Vagina (tissue), 2 donors: ENCODE measurements at places on chromosomes 6 and 20. TPM values are rescaled to one million over a fixed set of nuclear protein-coding genes. Genes with fewer than 3 reads are reported as not detected.

CFAP206 gene
- total RNA-seq: not detected

ISM1 gene
- 14.5 TPM for total RNA-seq

GGTLC1 gene
- total RNA-seq: not detected

TRIM10 gene
- total RNA-seq: not detected

DBNDD2 gene
- 57.0 TPM for total RNA-seq

GSS gene
- total RNA-seq: 47.9 TPM

COL12A1 gene
- total RNA-seq: 130 TPM

EYS gene
- not detected for total RNA-seq

TUBB2B gene
- total RNA-seq: 6.9 TPM

CAP2 gene
- total RNA-seq: 9.6 TPM

NKAIN4 gene
- total RNA-seq: not detected

NOX3 gene
- total RNA-seq: not detected

COL21A1 gene
- total RNA-seq: 16.7 TPM

KIF6 gene
- total RNA-seq: not detected

BPIFA1 gene
- not detected for total RNA-seq

OR2B2 gene
- total RNA-seq: not detected

CCN5 gene
- total RNA-seq: 134 TPM

VWA7 gene
- total RNA-seq: 0.74 TPM

HLA-DRA gene
- total RNA-seq: 158 TPM

AGER gene
- total RNA-seq: 8.1 TPM

CLVS2 gene
- total RNA-seq: 1.5 TPM

MBOAT1 gene
- 9.6 TPM for total RNA-seq

SLC17A2 gene
- not detected for total RNA-seq

NRN1 gene
- total RNA-seq: 9.8 TPM

RAD21L1 gene
- total RNA-seq: not detected

PPDPF gene
- total RNA-seq: 198 TPM

SLC24A3 gene
- 12.3 TPM for total RNA-seq

PPP2R5D gene
- total RNA-seq: 26.3 TPM

ACTL10 gene
- total RNA-seq: 1.5 TPM
